ENCODE measurements at places on chromosomes 7 and 10.

DNA sequence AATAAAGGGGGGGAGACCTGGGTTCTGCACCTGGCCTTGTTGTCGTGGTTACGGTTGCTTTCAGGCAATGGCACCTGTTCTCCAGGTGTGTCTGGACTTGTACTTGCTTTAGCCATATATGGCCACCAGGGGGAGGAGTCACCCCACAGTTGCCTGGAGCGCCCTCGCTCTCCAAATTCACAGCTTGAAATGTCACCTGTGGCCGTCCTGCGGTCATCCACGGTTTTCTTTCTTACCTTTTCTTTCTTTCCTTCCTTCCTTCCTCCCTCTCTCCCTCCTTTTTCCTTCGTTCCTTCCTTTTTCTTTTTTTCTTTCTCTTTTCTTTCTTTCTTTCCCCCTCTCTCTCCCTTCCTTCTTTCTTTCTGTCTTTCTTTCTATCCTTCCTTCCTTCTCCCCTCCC, 157.2 kb upstream of the ZNF92 start:
- no peak for DNase-seq

GRCh38 chr7:109939207-109939606, 1151.7 kb upstream of the LRRN3 start:
- no peak for DNase-seq

- DNase-seq = no peak
Measured at GRCh38 chr10:34179280-34179679, 635.8 kb downstream of the PARD3 start.

DNA sequence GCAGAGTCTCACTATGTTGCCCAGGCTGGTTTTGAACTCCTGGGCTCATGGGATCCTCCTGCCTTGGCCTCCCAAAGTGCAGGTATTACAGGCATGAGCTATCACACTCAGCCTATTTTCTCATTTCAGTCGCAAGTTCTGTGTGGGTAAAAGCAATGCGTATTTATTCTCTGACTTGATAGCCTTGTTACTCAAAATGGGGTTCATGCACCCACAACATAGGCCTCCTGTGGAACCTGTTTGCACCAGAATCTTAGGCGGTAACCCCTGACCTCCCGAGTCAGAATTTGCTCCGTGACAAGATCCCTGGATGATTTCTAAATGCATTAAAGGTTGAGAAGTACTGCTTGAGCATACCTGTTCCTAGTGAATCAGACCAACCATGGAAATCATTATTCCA, 7.3 kb downstream of the IL2RA start:
- no peak for DNase-seq

GRCh38 chr7:12444785-12445184, 41.1 kb upstream of the VWDE start:
- DNase-seq = no peak

DNA sequence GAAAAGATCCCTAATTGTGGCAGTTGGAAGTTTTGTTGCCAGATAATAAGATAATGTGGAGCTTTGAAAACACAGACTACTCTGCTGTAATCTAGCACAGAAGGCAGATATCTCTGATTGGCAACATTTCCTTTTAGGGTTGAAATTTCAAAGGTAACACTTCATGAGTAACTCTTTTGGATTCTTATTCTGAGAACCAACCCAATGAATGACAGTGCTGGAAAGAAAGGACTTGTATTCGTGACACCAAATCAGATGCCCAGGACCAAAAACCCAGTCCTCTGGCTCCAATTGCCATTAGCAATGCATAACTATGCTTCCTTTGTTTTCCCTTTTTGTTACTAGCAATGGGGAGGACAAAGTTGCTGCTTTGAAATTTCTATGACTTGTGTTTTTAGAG, 41.0 kb upstream of the ELMO1 start:
- DNase-seq = no peak

DNA sequence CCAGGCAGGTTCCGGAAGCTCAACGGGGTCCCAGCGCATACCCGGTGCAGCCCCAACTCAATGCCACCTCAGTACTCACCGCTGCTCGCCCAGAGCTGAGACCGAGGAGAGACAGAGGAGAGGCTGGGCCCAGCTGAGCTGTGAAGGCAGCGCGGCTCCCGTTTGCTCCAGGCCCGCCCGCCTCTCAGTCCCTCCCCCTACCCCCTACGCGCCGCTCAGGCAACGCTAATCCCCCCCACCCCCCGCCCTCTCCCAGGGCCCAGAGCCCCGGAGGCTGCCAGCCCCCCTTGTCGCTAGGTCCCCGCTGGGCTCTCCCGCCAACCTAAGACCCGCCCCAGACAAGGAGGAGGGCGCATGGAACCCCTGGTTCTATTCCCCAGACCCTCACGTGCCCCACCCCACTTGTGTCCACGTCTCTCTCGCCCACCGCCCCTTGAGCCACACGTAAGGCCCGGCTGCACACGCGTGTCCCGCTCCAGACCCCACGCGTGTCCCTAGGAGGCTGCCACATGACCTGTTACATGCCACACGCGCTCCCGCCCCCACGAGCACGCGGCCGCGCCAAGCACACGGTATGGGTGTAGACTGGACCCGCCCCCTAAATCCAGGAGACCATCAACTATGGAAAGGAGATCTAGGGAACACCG, at the start of gene PSD:
Gene PSD, minus strand, starts transcription at position 164 of the 647 bp plus-strand sequence. CDS start 1,747 bp downstream, outside the sequence.
- DNase-seq = no peak

DNA sequence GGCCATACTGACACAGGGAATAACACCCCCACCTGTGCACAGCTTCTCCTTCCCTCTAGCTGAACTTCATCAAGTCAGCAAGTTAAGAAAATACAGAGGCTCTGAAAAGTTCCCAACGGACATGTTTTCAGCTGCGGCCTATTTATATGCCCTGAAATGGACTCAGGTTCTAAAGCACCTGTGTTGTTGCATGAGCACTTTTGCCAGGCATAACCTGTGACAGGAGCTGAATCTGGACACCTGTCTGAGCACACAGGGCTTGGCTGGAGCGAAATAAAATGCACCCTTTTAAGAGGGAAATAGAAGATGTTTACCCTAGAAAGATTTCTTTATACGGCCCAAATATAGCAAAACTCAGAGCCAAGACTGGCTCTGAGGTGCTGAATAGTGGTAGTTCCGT, 46.7 kb downstream of the COBL start:
- DNase-seq = no peak

DNA sequence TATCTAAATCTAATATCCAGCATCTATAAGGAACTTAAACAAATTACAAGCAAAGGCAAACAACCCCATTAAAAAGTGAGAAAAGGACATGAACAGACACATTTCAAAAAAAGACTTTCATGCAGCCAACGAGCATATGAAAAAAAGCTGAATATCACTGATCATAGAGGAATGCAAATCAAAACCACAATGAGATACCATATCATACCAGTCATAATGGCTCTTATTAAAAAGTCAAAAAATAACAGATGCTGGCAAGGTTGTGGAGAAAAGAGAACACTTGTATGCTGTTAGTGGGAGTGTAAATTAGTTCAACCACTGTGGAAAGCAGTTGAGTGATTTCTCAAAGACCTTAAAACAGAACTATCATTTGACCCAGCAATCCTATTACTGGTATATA, 334.4 kb upstream of the CACNA2D1 start:
- DNase-seq = no peak

GRCh38 chr7:116518961-116519360, 5.9 kb upstream of the CAV1 start:
- DNase-seq = no peak

- DNase-seq = no peak
Measured at GRCh38 chr7:151825721-151826120, 51.2 kb downstream of the PRKAG2 start.

- DNase-seq = no peak
Measured at GRCh38 chr7:3780016-3780415, 479.0 kb downstream of the SDK1 start.

DNA sequence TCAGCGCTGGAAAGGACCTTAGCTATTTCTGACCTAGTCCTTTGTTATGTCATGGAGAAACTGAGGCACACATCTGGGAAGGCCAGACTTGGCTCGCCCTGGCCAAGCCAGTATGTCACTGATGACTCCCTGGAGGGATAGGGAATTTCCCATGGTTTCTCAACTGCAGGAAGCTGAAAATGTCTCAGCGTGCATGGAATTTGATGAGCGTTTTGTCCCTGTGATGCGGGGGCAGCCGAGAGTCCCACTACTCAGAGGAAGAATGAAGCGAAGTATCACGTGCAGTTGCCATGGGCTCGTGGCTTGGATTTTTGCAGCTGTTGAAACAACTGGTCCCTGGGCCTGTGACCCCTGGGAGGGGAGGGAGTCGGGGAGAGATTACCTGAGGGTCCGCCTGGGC, 44.8 kb downstream of the CLIP2 start:
- no peak for DNase-seq

DNA sequence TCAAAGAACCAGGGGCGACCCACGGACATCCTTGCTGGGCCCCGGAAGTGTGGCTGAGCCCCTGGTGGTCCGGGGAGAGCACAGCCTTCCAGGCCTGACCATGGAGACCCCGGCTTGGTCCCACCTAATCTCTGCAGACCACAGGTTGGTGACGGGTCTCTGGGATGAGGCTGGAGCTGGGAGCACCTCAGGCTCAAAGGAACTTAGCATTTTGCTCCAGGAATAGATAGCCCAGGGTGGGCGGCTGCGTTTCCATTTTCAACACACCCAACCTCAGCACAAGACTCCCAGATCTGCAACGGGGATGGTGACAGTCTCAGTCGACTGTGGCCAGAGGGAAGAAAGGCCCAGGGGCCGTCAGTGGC, 58.5 kb downstream of the FOXL3 start:
- no peak for DNase-seq

DNA sequence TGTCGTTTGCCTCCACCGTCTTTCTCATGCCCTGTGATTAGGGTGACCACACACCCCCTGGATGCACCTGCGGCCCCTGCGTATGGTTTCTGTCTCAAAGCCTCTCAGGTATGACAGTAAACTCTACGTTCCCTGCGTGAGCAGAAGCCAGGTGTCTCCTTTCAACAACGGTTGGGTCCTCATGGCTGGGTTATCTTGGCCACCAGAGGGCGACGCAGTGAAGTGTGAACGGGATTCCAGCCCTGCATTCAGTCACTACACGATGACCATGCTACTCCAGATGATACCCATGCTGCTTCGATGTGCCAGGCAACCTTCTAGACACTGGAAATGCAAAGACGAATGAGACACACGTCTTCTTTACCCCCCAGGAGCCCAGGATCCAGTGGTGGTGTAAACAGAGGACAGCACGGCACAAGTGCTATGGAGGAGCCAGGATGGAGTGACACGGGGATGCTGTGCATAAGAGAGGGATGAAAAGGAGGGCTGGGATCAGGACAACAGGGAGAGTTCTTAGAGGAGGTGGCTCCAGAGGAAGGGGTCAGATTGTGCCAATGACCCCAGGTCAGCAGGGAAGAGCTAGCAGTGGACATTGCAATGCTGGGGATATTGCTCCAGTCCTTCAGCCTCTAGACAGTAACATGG, 228.1 kb upstream of the PFKP start:
- DNase-seq = peak; percentile 16

GRCh38 chr10:97445357-97445721, 467 bp downstream of the EXOSC1 start:
- no peak for DNase-seq

GRCh38 chr10:14673189-14673861, 101.4 kb downstream of the FAM107B start:
- DNase-seq = peak; percentile 42

All from MV-4-11 (cell line).